ENCODE measurements at places on chromosomes 6 and 20.

DNA sequence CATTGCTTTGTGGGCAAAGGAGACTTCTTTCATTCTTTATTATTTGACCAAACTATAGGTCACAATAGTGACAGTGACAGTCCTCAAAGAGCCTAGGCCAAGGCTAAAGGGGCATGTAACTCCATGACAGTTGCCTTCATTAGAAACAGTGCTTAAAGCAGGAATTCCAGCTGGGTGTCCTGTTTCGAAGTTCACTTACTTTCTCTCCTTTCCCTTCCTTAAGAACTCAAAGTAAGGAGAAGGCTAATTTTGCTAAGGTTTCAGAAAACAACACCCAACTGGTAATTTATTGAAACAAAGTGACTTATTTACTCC lies 48.1 kb upstream of the HEY2 start:
- no peak for DNase-seq

GRCh38 chr6:87705070-87705691 lies 3.1 kb upstream of the AKIRIN2 start:
- no peak for DNase-seq

- peak; percentile 86 for DNase-seq
These were observed 52.2 kb upstream of the FAM83C start for GRCh38 chr20:35344354-35344837.

DNA sequence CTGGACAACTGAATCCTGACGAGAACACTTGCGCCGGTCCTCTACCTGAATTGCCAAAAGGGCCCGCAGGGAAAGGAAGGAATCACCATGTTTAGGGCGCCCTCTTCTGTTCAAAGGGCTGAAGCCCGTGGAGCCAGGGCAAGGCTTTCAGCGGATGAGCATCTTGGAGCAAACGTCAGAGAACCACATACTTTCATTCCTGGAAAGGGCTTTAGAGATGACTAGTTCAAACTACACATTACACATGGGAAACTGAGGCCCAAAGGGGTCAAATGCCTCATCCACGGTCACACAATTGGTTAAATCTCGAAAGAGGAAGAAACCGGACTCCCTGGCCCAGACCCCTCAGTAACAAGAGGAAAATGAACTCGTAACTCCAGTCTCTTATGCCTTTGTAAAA lies 11.5 kb upstream of the ZNF133 start:
- DNase-seq: peak; percentile 20

GRCh38 chr6:169791721-169792131 lies 40.3 kb downstream of the ERMARD start:
- DNase-seq: no peak

- no peak for DNase-seq
These were observed 388.6 kb upstream of the SOX4 start for GRCh38 chr6:21204951-21205350.

DNA sequence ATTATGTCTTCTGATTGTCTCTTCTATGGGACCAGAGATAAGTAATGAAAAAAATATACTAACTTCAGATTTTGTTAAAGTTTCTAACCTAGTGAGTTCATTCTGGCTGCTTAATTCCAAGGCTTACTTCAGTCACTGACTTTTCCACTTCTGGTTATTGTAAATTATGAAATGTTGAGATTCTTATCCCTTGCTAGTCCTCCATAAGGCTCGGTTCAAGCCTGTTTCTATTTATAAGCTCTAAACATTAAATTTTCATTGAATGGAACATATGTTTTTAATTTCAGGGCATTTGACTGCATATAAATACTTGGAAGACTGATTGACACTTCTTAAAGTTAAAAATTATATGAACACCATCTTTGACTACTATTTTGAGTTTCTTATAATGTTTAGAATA lies 23.6 kb upstream of the NKAIN2 start:
- DNase-seq: no peak

DNA sequence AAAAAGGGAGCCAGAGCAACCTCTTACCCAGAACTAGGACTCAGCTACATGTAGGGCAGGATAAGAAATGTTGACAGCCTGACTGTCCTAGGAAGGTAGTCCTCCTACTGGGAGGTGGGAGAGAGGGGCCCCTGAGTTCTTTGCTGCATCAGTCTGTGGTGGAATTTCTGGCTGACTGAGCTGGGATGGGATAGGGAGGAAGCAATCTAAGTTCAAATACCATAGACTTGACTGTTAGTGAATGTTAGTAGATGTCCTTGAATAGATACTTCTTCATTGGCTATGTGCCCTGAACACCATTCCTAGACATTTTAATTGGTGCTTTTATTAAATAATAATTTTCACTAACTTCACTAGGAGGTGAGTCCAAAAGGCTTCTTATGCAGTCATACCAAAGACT lies 1343.6 kb upstream of the CITED2 start:
- no peak for DNase-seq
